Stimulated activated effector memory CD8-positive, alpha-beta T cell treated with anti-CD3 and anti-CD28 coated beads, Interleukin-12 subunit alpha, Interleukin-12 subunit beta, amount 100 ng/mL, for 72 hours (primary cell): ENCODE measurements at places on chromosomes 3 and 15.

DNA sequence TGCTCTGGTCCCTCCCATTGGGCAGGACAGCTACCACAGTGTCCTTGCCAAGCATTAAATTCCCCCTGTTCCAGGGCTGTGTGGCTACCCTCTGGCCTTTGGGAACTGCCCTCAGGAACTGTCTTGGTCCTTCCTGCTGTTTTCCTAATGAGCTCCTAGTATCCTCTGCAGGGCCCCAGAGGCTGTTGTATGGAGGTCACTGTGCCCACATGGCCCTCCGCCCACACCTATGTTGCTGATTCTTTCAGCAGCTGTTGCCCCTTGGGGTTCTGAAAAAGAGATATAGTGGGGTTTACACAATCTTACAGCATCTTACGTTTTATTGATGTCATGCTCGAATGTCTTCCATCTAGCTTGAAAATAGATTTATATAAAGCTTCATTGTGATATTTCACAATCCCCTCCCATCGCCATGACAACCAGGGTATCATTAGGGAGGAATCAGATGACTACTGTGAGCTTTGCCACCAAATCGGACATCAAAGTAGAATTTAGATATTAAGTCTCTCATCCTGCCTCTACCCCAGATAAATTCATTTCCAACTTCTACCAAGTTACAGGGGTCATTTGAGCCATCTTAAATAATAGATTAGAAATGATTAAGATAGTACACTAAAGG is 97.1 kb upstream of the NR2E3 start:
- DNase-seq: no peak

- DNase-seq: no peak
Measured at GRCh38 chr3:116148881-116149851, 296.1 kb downstream of the LSAMP start.

GRCh38 chr3:185900228-185900627 is 37.6 kb downstream of the TRA2B start:
- DNase-seq: no peak

DNA sequence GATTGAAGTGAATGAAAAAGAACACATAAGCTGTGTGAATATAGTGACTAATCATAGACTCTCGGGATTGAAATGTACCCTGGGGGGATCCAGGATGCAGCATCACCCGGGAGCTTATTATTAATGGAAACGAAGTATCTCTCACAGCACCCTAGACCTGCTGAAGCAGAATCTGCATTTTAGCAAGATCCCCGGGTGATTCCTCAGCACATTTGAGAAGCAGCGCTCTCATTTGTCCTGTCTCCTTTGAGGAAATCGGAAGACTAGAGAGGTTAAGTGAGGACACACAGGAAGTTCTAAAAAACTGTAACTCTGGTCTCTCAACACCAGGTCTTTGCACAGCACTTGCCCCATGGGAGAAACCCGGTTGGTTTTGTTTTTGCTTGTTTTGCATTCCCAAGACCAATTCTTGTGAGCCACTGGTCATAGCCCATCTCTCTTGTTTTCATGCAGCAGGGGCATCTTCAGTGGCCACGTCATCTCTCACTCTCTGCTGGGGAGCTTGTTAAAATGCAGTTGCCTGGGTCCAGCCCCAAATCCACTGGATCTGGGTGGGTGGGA is 30.2 kb downstream of the ZNF710 start:
- DNase-seq: peak; percentile 60

- peak; percentile 86 for DNase-seq
Measured at GRCh38 chr3:52144034-52144795, 10.0 kb downstream of the POC1A start.

DNA sequence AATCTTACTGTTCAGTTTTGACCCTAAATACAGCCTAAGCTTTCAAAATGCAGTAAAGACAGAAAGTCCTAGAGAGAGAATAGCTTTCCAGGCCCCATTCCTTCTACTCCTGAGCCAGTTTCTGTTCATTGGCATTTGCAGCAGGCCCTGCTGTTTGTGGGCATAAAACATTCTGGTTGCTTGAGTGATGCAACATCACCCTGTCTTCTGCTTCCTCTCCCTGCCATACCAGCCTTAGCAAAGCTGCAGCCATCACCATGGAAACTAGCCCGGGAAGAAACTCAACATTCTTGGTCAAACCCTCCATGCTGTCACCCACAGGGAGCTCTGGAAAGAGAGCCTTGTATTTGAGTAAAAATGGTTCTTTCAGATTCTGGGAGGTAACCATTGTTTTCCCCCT is 325.7 kb downstream of the MAGI1 start:
- DNase-seq: no peak

DNA sequence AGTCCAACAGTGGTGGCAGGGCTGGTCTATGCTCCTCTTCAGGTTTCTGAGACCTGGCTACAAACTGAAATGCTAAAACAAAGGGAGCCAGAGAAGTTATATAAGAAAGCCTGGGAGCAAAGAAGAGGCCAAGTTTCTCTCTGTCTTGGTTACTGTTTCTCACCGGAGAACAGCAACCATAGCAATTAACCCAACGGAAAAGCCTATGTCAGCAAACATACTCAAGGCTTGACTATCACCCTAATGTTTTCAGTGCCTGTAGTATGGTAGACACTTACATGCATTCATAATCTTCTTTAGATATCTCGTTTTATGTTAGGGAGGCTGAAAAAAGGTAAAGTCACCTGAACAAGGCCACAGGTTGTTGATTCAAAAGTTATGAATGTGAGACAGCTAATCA is 86.3 kb upstream of the CLSTN2 start:
- DNase-seq: no peak

DNA sequence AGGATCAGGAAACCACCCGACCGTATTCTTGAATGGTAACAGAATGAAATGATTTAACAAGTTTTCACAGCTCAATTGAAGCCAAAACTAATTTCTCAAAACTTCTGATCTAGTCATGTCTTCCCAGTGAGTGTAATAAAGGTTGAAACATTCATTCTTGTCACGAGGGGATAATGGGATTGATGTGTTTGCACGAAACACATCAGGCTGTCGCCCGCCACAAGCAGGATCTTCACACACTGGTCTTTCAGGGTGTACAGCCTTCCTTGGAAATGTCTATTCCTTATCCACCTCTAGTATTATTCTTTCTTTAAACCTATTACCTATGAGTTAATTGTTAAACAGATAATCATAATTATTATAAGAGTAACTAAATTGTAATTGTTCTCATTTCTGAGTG is 94.3 kb downstream of the KCNAB1 start:
- no peak for DNase-seq

GRCh38 chr15:93881310-93881709 is 350.1 kb upstream of the MCTP2 start:
- DNase-seq: no peak

DNA sequence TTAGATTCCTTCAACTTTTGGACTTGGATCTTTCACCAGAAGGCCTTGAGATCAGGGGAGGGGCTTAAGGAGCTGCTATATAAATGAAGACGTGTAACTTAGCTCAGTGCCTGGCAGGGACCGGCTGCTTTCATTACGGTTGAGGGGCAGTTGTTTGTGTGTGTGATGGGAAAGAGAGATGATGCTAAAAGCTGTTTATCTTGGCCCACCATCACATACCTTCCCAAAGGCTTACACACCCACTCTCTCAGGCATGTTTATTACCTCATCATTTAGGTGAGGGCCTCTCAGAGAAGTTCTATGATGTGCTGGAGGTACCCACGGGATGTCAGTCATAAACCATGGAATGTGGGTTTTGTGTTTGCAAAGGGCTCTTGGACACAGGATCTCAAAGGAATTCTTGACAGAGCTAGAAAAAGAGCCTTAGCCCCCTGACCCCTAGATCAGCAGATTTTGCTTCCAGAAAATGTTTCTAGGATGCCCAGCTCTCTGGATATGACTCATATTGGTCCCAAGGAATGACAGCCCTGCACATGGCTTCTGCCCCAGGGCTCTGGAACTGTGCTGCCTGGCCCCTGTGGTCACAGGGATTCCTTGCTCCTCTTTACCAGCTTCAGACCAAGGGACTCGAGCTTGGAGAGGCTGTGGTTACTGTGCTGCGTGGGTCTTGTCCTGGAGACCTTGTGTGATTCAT is 15.9 kb upstream of the SMAD3 start:
- no peak for DNase-seq

- DNase-seq: no peak
Measured at GRCh38 chr3:117439812-117440211, 730.2 kb downstream of the TUSC7 start.

GRCh38 chr3:122902326-122902725 is 107.5 kb downstream of the SLC49A4 start:
- no peak for DNase-seq

DNA sequence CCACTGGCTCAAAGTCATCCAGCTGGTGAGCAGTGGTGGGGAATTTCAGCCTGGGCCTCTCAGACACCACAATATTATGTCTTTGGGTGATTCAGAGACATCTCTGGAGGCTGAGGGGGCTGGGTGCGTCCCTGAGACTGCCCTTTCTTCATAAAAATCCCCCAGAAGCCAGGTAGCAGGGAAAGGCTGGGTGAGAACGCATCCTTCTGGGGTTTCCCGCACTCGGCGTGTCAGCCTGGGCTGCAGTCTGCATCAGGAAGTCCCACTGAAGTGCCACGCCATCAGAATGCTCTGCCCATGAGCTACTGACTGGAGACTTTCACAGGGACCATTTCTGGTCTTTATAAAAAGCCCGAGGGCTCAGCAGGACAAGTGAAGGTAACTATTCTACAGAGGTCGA is 148.8 kb upstream of the SLC6A11 start:
- DNase-seq: no peak

- no peak for DNase-seq
Measured at GRCh38 chr3:195903950-195904290, 4.4 kb downstream of the TNK2 start.

GRCh38 chr3:107798381-107798780 is 275.6 kb downstream of the BBX start:
- DNase-seq: no peak

DNA sequence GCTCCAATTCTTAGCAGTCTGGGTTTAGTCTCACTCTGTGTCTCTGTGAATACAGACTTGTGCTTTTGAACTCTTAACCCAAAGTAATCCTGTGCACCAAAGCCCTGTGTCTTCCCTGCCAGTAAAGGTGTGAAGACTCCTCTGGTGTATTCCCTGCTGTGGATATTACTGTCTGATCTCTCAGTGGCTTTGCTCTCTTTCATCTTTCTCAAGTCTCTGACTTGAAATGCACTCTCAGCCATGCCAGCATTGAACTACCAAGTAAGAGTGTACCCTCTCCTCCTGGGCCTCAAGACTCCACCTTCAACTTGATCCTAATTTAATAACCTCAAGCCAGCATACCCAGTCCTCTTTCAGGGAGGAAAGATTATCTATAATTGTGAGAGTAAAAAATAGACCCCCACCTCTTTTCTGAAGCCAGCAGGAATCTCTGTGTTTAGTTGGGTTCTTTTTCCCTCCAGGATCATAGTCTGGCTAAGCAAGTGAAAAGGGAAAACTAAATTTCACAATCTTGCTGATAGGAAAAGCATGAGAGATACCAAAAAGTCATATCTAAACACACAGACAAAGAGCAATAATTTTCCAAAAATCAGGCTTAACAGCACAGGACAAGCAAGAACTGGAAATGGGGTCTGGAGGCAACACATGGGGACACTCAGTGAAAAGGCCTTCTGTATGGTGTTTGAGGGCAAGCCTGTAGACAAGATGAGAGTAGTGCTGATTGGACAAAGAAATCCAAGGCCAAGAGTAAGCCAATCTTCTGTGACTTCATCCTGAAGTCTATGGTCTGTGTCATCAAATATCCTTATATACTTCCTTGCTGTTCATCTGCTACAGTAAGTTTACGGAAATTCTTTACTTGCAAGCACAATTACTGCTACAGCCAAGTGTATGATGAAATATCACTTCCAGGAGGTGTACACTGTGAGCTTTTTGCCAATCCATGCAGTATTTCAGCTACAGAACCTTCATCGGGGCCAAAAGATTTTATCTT is 296.1 kb upstream of the TGFBR2 start:
- DNase-seq: no peak

GRCh38 chr3:31275038-31275572 is 257.6 kb upstream of the STT3B start:
- DNase-seq: no peak

GRCh38 chr15:60083318-60083717 is 79.2 kb downstream of the FOXB1 start:
- DNase-seq: no peak

DNA sequence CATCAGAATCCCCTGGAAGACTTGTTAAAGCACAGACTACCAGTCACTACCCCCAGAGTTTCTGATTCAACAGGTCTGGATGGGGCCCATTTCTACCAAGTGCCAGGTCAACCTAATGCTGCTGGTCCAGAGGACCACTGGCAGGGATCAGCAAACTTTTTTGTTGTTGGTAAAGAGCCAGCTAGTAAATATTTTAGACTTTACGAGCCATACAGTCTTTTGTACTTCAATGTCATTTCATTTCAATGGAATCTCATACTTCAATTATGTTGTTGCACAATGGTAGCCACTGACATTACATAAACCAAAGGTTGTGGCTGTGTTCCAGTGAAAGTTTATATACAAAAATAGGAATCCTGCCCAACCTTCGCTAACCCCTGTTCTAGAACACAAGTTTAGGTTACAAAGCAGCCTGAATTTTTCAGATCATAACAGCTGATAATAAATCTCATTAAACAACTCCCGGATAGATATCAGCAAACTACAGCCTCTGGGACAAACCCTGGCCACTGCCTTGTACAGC is 28.7 kb downstream of the ULK4 start:
- no peak for DNase-seq
